Endothelial cell (in vitro differentiated cells): ENCODE measurements at places on chromosomes 1 and 21.

DNA sequence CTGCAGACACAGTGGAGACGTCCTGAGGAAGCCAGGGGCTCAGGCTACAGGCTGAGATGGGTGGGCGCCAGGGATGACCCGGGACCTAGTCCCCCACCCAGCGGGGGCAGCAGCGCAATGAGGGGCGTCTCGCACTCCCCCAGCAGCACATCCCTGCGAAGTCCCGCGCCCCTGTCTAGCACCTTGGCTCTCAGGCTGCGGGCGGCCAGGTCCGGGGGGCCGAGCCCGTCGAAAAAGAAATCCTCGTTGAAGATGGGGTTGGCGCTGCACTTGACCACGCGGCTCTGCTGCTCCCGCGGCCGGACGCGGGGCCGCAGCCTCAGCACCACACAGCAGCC is 1.8 kb downstream of the C2CD4D start:
- no peak for DNase-seq

GRCh38 chr1:233443040-233443760 is 115.7 kb downstream of the MAP3K21 start:
- DNase-seq: no peak

GRCh38 chr1:61447968-61448430 is 276.9 kb downstream of the TM2D1 start:
- no peak for DNase-seq

DNA sequence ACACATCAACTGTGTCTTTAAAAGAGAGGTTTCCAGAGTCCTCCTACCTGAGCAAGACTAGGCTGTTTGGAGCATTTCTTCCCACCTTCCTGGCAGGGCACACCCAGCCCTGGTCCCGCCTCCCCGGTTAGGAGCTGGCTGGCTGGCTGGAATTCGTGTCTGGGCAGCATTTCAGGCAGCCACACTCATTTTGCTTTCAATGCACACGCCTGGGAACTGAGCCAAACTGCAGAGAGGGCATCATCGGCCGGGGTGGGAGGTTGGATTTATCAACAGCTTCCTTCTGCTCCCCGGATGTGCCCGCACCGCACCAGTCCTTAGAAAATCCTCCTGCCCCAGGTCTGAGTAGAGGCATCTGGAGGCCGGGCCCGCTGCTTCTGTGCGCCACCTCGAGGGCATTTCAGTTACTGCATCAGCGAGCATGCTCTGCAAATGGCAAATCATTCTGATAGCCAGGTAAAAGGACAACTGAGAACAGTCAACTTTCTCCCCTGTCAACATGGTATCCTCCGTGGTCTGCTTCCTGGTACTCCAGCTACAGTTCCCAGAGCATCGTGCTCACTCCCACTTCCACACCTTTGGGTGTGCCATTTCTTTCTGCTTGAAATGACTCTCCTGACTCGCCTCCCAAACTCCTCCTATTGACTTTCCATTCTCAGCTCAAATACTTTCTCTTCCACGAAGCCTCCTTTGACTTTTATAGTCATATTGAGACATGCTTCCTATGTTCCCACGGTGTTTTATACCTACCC is 20.6 kb downstream of the TCEA3 start:
- peak; percentile 88 for DNase-seq

- no peak for DNase-seq
Measured at GRCh38 chr1:203692565-203693470, 66.2 kb downstream of the ATP2B4 start.

- no peak for DNase-seq
Measured at GRCh38 chr1:89546934-89547562, 22.4 kb downstream of the LRRC8B start.

GRCh38 chr21:45322231-45322959 is 34.7 kb upstream of the POFUT2 start:
- no peak for DNase-seq

GRCh38 chr1:181423301-181423918 is 59.9 kb upstream of the CACNA1E start:
- DNase-seq: peak; percentile 64

GRCh38 chr1:55047611-55048010 is 8.3 kb downstream of the PCSK9 start:
- DNase-seq: no peak

DNA sequence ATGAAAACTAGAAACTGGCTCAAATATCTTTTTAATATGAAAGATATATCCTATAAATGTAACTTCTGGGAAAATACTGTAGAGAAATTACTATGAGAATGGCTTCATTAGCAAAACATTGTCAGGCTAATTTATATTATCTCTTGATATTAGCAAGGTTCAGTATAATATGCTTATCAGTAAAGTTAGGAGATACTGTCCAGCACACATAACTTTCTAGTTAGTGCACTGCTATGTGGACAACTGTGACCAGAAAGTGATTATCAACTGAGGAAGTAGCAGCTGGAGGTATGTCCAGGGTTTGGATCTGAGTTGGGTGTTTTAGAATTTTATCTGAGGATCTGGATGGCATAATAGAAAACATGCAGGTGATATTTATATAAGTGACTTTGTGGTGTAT is 7.5 kb downstream of the LRRC8C start:
- DNase-seq: no peak

GRCh38 chr1:53340660-53341520 is 13.0 kb upstream of the LRP8 start:
- no peak for DNase-seq

DNA sequence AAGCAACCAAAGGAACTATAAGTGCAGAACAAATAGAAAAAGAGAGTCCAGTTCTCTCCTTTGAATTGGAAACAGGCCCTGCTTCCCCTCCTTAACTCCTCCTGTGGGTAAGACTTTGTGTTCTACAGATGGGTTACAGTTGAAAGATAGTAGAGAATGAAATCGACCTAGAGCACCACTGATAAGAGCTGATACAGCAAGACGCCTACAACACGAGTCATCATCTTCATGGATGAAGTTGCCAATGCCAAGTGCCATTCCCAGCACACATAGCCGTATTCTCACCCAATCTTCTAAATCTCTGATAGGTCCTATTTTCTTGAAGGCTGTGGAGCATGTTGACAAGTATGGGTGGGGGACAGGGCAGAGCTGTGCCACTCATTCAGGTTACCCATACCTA is 99.8 kb upstream of the CAMK1G start:
- no peak for DNase-seq

DNA sequence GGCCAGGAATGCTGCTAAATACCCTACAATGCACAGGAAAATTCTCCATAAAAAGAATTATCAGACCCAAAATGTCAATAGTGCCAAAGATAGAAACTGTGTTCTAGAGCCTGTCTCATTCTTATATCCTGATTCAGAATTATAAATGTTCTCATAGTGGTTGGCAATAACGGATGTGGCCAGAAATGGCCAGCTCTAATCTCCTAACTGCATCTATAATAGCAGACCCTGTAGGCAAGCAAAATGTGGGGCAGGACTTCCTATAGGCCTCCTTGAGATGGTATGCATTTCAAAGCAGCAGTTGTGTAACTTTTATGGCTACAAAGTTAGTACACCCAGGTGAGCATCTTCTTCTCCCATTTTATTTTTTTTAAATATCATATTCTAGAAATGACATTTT is 95.9 kb upstream of the SGIP1 start:
- DNase-seq: no peak

DNA sequence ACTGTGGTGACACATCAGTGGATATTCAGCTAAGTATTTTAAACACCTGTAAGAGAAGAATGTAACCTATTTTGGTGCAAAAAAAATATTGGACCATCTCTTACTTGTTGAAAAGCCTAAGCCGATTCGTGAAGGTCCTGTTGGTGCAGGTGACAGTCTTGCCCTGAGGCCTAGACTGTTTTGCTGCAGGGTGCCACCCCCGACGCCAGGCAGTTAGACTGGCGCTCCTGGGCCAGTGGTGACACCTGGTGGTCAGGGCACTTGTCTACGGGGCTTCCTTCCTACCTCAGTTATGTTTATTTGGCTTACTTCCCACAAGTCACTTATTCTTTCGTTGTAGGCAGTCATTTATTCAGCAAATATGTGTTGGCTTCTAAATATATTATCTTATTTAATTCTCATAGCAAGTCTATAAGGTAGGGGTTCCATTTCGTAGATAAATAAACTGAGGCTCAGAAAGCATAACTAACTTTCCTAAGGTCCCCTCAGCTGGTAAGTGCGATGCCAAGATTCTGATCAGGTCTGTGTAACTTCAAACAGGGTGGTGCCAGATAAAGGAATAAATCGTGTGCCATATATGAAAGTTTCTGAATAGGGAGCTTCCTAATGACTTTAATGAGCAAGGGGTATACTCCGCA is 1.9 kb downstream of the EEIG2 start:
- peak; percentile 77 for DNase-seq

- DNase-seq: no peak
Measured at GRCh38 chr1:89518221-89518631, 6.4 kb upstream of the LRRC8B start.

DNA sequence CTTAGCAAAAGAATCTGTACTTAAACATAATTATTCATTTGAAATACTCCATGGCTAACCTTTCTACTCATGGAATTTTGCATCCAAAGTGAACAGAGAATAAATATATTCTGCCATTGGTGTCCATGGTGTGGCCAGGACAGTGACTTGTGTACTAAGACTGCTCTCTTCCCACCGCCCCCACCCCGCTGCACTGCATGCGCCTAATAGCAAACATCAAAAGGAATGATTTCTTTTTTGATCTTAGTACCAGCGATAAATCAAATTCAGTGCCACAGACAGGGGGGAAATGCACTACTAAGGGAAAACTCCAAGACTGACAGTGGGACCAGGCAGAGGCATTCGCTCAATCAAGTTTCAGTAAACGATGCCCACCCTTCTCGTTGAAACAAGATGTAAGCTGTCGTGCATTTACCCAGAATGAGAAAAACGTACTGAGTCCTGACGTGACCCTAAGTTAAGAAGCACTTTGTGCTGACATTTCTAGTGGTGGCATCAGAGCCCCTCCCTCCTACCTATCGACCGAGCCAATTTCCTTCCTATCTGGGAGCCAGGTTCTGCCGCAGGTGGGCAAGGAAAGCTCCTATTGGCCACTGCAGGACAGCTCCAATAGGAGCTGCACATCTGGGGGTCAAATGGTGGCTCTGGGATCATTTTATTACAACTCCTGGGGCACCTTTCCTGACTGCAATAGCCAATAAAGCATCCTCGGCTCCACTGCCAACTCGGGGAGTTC is 12.5 kb downstream of the ESRRG start:
- no peak for DNase-seq

DNA sequence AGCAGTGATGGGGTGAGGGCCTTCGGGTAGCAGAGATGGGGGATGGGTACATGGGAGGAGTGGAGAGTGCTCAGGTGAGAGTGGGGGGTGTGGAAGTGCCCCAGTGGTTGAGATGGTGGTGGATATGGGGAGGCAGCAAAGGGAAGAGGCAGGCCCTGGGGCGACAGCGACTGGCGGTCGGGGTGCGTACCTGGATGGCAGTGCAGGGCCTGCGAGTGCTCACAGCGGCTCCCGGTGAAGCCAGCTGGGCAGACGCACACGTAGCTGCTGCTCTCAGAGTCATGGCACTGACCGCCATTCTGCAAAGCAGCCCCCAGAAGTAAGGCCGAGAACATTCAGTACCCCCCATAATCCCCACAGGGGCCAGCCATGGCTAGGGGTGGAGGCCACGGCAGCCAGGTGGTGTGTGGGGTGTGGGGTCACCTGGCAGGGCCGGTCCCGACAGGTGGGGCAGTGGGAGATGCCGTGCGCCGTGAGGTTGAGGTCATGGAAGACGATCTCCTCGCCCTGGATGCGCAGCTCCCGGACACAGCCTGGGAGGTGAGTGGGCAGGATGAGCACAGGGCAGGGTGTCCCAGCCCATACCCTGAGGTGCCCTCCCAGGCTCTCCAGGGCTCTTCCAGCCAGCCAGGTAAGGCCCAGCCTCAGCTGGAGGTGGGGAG is 18.9 kb downstream of the LDLRAD2 start:
- DNase-seq: no peak

DNA sequence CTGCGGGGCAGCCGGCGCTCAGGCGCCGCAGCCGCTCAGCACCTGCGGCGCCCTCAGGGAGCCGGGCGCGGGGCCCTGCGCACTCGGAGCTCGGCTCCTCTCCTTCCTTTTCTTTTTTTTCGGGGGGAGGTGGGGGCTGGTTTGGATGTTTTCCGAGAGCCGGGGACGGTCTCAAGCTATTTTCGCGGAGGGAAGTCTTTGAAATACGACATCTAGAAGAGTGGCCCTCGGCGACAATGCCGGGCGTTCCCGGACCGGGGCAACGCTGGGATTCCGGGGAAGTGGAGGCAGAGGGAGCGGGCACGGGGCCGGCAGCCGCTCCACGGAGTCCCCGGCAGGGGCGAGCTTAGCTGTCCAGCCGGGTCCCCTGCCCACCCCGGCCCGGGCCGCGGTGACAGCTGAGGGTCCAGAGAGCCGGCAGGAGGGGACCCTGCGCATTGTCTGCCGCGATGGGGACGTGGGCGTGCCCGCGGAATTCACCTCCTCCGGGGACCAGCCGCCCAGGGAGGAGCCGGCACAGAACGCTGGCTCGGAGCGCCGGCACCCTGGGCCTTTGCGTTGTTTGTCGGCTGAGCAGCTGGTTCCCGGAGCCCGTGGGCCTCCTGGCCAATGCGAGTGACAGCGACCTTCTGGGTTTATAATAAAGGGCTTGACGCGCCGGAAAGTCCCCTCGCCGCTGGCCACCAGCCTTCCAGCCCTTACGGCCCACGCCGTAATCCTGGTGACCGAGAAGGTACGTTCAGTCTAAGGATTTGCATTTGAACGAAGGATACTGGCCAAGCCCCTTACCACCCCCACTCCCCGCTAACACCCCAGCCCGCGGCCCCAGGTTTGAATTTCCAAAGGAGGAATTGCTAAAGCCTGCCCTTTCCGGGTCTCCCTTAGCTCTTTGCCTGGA is 582 bp downstream of the SLC37A1 start:
- peak; percentile 43 for DNase-seq

DNA sequence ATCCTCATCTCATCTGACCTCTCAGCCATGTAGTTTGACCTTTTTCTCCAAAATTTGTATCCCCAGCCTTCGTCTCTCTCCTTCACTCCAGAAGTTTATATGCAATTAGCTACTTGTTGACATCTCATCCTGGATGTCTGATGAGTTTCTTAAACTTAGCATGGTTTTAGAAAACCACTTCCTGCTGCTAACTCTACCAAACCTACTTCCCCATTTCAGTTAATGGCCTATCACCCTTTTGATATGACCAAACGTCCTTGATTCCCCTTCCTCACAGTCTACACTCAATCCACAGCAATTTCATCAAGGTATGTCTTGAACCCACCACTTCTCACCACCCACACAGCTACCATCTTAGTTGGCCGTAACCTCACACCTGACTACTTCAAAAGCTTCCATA is 121.9 kb downstream of the LRRC40 start:
- DNase-seq: no peak

- peak; percentile 72 for DNase-seq
Measured at GRCh38 chr1:93680420-93681100, 1.1 kb downstream of the BCAR3 start.

DNA sequence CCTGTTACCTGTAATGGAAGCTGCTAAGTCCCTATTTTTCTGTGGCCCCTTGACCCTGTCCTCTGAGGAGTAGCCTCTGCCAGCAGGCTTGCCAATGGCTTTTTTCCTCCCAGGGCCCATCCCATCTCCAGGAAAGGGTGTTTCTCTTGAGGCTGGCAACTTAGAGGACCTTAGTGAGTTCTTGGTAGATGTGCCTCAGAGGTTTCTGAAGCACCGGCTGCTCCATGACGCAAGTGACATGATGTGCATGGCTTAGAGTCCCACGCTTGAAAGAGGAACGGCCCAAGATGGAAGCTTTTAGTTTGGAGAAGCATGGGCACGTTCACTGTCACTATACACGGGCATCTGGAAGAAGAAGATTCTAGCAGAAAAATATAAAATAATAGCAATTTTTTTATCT is 63.0 kb downstream of the TGFB2 start:
- DNase-seq: no peak
